ENCODE measurements at places on chromosomes 5 and 9. TPM values are rescaled to one million over a fixed set of nuclear protein-coding genes. Genes with fewer than 3 reads are reported as not detected.

- DNase-seq = no peak
Observed at GRCh38 chr5:113214606-113215323, 220.0 kb downstream of the TSSK1B start.

GRCh38 chr5:174571662-174572397 is 152.6 kb upstream of the MSX2 start:
- DNase-seq = no peak

The ENTREP1 gene
- total RNA-seq = not detected

The OR1J2 gene
- total RNA-seq = not detected

The LCN12 gene
- 1.1 TPM for total RNA-seq

The PTGDS gene
- total RNA-seq = 1.3 TPM

- no peak for DNase-seq
Observed at GRCh38 chr9:133977421-133978201, 14.5 kb downstream of the VAV2 start.

DNA sequence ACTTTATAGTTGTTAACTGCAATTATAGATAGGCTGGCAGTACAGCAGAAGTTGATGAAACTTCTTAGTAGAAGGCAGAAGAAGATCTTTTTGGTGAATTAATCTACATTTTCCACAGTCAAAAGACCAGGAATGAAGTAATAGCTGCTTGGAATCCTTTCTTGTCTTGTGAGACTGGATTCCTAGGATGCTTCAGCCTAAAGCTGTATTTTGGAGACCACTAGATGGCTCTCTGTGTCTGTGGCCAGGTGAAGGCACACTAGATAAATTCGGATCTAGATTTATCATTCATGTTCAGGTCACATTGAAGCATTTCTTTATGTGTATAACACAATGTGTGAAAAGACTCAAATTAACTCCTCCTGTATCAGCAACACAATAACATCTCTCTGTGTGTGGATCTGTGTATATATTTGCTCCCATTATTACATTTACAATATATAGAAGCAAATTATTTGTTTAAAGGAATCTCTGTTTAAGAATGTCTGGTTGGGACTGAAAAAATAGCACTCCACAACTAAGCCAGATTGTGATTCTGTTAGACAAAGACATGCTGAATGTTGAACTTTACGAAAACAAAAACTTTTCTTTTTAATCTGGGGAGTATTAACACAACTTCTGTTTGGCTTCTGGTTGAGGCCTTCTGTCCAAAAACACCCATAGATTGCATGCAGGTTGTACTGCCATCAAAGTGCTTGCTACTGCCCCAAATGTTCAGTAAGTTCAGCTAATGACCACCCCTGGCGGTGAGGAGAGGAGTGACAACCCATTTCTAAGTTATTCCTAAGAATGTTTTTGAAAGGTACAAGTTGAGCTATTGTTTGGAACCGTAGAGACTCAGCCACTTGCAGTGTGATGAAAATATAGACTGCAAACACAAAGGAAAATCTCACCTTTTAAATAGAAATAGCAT is 10.6 kb downstream of the GRIN3A start:
- DNase-seq = no peak

GRCh38 chr5:136079195-136079985 is 50.6 kb downstream of the TGFBI start:
- no peak for DNase-seq

The GGTA1 gene
- not detected for total RNA-seq

DNA sequence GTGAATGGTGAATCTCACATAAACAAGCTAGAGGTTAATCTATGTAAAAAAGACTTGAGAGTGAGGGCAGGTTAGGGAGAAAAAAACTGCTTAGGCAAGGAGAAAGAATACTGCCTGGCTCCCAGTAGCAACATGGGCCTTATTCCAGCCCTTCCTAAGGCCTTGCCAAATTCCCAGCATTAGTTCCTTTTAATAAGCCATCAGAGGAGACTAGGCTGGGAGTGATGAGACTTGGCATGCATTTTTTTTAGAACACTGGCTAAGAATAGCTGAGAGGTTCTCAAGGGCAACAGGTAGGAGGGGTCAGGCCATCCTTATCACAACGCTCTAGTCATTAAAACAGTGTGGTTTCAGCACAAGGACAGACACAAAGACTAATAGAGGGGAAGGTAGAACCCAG is 20.9 kb upstream of the ZBTB43 start:
- no peak for DNase-seq

The LECT2 gene
- not detected for total RNA-seq

GRCh38 chr5:40134883-40135520 is 544.7 kb upstream of the PTGER4 start:
- DNase-seq = no peak

DNA sequence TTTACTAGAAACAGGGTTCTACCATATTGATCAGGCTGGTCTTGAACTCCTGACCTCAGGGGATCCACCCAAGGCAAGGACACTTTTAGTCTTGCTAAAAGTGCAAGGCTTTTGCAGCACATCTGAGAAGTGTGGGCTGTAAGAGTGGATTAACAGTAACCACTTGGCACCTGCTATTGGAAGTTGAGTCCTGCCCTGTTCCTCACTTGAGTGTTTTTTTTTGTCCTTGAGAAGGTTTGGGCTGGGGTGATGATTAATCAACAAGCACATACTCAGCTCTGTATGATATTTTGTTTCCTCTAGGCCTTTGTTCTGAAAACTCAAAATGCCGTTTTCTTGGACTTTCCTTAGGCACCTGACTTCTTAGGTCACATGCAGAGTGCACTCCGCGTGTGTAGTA is 37.4 kb downstream of the SNX30 start:
- no peak for DNase-seq

- DNase-seq = no peak
Observed at GRCh38 chr5:132259069-132259851, 1.8 kb downstream of the PDLIM4 start.

- DNase-seq = no peak
Observed at GRCh38 chr9:32404856-32405255, 20.4 kb downstream of the ACO1 start.

GRCh38 chr5:116479776-116480675 is 94.6 kb downstream of the SEMA6A start:
- no peak for DNase-seq

Measured in activated naive CD8-positive, alpha-beta T cell treated with anti-CD3 and anti-CD28 coated beads, Interleukin-2, amount 10 ng/mL, durations not matched to agents 7 days and 5 days (primary cell).